Activated CD8-positive, alpha-beta memory T cell treated with anti-CD3 and anti-CD28 coated beads for 24 hours (primary cell): ENCODE measurements at places on chromosomes 3 and 15.

GRCh38 chr15:79283252-79284048 is 928 bp downstream of the ANKRD34C start:
- DNase-seq: peak; percentile 69

GRCh38 chr3:59247402-59247841 is 197.6 kb upstream of the CFAP20DC start:
- DNase-seq: no peak

- no peak for DNase-seq
These were observed 476.2 kb upstream of the RASGRP1 start for GRCh38 chr15:39040861-39041260.

GRCh38 chr3:32296251-32297204 is 58.0 kb downstream of the CMTM8 start:
- DNase-seq: peak; percentile 81

DNA sequence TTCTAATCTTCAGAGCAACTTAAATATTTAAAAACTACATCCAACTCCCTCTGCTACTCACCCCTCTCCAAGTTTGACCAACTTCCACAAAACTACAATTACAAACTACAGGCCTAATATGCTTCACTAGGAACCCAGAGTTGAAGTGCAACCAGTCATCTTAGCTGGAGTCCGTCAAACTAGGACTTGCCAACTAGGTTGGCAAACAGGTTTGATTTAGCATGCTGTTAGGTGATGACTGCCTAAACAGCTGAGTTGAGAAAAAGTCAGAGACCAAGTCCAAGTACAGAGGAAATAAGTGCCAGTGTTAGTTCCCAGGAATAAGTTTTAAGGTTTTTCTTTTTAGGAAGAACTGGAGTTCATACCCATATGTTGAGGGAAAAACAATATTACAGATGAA is 1109.0 kb downstream of the TUSC7 start:
- DNase-seq: no peak
